ENCODE measurements at places on chromosomes 2 and 18.

DNA sequence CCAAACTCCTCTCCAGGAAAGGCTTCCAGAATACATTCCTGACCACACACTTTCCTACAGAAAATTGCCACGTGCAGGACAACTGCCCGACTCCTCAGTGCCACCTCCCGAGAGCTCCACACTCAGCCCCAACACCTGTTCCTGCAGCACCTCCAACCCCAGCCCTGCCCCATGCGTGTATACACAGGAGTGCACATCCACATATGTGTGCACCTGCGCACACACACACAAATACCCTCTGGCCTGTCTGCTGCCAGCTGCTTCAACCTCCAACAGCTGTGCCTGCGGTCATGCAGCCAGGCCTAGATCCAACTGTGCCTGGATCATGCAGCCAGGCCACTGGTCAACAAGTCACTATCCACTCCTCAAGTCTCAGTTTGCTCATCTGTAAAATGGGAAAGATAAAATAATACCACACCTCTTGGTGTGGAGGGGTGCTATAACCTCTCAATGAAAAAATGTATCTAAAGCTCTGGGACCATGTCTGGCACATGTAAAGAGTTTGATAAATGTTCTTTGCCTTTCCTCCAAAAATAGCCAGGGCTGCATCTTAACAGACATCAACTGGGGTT lies 152.1 kb upstream of the ID2 start:
- no peak for DNase-seq

GRCh38 chr2:33560017-33560416 lies 39.1 kb downstream of the FAM98A start:
- DNase-seq, result no peak

DNA sequence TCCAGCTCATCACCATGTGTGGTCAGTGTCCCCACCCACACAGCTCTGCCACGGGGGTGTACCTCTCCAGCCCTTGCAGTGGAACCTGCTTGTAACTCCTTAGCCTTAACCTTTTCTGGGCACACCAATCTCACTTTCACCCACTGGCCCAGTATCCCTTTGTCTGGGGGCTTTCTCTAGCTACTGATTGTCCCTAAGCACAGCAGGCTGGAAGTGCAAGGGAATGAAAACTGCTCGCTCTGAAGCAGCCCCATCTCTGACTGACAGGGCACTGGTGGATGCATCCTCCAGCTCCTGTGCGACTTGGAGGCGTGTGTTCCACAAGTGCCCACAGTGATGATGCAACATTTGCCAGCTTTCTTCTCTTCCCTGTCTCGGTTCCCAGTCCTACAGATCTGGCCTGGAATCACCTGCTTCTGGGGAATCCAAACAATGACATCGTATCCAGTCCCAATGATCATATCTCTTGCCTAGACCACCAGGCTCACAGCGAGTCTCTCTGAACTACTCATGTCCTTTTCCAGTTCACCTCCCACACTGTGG lies 33.6 kb downstream of the SCTR start:
- no peak for DNase-seq

- DNase-seq, result no peak
These were observed 112.0 kb downstream of the GBX2 start for GRCh38 chr2:236056141-236056540.

GRCh38 chr2:70450641-70451250 lies 102.9 kb downstream of the TGFA start:
- DNase-seq, result no peak

DNA sequence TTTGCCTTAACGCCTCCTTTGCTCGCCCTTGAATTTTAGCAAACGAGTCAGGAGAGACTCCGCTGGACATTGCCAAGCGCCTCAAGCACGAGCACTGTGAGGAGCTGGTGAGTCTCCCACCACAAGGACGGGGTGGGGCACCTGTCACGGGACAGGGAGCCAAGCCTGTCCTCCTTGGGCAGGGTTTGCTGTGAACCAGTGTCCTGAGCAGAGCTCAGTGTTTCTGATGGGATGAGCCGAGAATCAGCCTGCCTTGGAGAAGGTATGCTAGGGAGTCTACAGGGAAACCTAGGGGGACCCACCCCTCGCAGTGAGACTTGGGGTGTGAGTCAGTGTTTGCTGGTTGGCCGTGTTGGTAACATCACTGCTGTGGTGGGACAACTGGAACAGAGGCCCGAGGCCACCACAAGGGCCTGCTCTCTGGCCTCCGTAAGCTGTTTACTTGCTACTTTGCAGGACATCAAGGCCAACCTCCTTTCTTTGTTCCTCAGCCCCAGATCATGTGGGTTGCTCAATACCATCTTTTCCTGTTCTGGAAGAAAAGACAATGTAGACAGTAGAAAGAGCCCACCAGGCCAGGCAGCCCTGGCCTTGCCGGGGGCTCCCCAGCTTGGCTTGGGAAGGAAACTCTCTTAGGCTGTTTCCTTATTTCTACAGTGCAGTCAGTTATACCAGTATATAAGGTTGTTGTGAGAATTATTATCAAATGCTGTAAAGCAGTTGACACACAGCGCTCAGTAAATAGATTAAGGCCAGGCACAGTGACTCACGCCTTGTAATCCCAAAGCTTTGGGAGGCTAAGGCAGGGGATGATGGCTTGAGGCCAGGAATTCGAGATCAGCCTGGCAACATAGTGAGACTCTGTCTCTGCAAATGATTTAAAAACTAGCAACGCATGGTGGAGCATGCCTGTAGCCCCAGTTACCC lies 42.4 kb downstream of the ITGB1BP1 start:
- DNase-seq, result no peak

DNA sequence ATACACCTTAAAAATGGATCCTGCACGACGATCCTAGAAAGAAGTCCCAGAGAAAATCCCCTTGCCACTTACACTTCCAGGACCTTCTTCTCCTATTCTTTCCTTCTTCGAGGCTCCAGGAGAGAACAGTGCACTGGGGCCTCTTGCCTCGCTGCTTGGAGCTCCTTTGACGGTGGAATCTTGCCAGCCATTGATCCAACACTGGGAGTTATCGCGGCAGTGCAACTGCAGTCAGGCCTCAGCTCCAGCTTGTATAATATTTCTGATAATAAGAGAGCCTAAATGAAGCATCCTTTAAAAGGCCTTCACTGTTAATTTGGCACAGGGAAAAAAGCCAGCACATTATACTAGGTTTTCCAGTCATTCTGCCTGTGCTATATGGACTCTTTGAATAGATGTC lies 216.9 kb upstream of the PARD3B start:
- no peak for DNase-seq

DNA sequence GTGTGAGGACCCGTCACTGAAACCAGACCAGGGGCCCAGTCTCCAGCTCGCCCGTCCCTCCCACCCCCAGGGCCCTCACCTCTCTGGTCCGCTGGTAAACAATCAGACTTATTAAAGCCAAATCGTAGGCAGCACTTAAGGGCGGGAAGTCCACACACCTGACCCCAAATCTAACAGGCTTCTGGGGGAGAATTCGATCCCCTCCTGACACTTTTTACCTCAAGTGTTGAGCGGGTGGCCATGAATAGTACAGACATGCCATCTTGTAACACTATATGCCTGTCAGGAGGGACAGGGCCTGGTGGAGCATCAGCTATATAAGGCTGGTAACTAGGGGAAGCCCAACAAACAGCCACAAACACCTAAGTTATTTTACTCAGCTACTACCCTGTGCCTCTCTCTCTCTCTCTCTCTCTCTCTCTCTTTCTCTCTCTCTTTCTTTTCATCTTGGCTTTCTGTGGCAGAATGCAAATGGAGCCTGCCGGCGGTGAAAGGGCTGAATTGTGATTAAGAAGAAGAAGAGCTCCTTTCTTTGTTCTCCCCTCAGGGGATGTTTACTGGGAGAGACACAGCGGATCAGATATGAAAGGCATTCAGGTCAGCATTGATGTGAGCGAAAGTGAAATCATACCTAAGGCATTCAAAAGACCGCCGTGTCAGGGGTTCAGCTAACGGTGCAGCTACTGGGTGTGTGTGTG lies 9.5 kb downstream of the ZEB2 start:
- no peak for DNase-seq

DNA sequence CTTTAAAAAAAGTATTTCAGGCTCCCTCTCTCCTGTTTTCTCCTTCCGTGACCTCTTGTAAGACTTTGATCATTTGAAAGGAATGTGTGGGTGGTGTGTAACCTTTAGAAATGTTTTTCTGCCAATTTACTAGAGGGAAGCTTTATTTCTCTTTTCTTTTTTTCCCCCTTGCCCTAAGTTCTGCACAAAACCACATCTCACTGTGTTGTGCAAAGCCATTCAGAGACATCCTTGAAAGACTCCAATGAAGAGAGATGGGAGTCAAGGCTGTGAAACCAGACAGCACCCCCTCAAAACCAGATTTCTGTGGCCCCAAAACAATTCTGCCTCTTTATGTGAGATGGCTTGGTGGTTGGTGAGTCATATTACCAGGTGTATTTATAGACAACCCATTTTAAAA lies 184.6 kb upstream of the ERBB4 start:
- DNase-seq, result no peak

DNA sequence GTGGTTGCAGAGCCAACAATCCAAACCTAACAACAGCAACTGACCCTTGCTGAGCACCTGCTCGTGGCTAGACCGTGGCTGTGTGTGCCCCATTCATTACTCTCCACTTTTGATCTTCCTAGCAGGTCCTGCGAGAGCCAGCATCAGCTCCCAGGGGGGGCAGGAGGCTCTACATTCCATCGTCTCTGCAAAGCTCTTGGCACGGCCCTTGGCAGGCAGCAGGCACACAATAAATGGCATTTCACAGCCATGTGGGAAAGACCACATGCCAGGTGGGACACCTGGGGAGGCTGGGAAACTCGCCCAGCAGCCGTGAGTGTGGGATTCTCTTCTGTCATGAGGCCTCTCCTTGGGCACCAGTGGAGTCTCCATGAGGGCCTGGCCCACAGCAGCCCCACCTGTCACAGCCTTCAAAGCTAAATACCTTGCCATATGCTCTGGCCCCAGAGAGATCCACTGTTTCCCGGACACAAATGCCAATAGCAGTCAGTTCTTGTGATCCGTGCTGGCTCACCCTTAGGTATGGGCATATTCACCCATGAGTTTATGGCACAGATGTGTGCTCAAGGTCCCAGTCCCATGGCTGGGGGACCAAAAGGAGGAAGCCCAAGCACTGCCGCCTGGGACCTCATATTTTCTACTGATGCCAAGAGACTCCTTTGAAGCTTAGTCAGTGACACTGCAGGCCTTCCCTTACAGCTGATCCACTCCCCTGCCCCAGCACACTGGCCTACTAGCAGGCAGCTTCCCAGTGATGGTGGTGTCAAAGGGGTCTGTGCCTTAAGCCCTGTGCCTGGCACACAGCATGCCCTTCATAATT lies 6.8 kb upstream of the TEX51 start:
- no peak for DNase-seq

GRCh38 chr2:25333981-25334380 lies 7.7 kb downstream of the DNMT3A start:
- DNase-seq, result no peak

GRCh38 chr2:30109856-30110255 lies 37.0 kb upstream of the YPEL5 start:
- DNase-seq, result no peak

GRCh38 chr2:223604231-223604630 lies 2.1 kb upstream of the SCG2 start:
- DNase-seq, result no peak

GRCh38 chr2:152617456-152618192 lies 99.6 kb downstream of the PRPF40A start:
- DNase-seq, result no peak

- DNase-seq, result no peak
These were observed 12.0 kb downstream of the LRRC30 start for GRCh38 chr18:7242926-7243325.

GRCh38 chr18:22250591-22250996 lies 81.2 kb downstream of the GATA6 start:
- no peak for DNase-seq

DNA sequence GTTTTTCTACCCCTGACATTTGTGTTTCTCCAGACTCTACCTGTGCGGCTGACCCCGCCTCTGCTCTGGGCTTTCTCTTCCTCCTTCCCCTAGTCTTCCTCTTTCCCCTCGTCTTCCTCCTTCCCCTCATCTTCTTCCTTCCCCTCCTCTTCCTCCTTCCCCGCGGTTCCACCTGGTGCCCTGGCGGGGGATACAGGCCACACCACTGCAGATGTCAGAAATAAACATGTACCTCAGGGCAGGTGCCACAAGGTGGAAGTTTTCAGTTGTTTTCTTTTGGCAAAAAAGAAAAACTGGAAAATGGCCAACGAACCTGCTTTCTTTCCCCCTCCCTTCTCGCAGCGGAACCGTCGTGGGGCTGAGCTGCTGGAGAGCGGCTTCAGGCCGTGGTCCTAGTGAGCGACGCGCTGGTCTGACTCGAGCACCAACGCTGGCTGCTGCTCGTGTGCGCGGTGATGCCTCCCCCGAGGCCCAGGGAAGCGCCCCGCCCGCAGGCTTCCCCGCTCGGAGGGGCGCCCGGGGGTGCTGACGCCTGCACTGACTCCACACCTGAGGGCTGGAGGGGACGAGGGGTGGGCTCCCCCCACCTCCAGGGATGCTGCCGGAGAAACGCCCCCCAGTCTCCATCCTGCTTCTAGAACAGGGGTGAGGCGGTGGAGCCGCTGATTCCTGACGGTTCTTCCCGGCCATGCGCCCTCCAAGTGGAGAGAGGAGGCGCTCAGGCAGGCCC lies 83.7 kb upstream of the ZNF516 start:
- DNase-seq, result no peak

- no peak for DNase-seq
These were observed 90.3 kb downstream of the LRP2 start for GRCh38 chr2:169272010-169272409.

- DNase-seq, result no peak
These were observed 126.0 kb downstream of the ZFP36L2 start for GRCh38 chr2:43100362-43100882.

DNA sequence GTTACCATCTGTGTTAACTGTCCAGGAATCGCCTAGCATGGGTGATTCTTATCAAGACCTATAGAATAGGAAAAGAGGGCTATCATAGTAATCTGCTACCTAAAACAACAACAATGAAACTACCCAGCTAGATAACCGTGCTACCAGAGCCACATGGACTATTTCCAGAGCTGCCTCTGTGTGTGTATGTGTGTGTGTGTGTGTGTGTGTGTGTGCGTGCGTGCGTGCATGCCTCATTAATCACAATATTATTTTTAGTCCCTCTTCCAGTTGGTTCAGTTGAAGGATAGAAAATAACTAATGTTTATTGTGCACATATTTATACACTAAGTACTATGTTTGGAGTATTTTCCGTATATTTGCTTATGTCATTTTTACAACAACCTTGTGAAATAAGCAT lies 201.1 kb downstream of the SP3 start:
- DNase-seq, result no peak

DNA sequence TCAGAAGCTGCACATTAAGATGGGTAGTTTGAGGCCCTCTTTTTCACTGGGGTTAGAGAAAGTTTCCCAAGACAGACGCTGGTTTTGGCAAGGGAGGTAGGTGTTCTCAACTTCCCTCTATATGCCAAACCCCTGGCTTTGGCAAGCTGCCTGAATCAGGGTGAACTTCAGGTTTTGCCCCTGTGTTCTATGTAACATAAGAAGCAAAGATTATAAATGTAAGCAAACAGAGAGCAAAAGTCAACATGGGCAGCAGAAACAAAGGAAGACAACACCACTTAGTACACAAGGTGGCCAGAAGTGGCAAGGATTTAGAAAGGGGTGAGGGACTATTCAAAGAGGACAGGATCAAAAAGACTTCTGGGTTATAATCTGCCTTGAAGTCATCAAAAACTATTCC lies 70.5 kb upstream of the TFCP2L1 start:
- DNase-seq, result no peak

- no peak for DNase-seq
These were observed 1.3 kb downstream of the YWHAQ start for GRCh38 chr2:9629222-9630116.

GRCh38 chr18:63302220-63302619 lies 17.3 kb downstream of the BCL2 start:
- DNase-seq, result no peak
